ENCODE measurements at places on chromosomes 2 and 18. TPM values are rescaled to one million over a fixed set of nuclear protein-coding genes. Genes with fewer than 3 reads are reported as not detected.

Gene PTMA
- total RNA-seq, result 278 TPM

Gene CFC1
- total RNA-seq, result 2.3 TPM

GRCh38 chr2:15836689-15837610 is 103.4 kb upstream of the MYCN start:
- H3K36me3 ChIP-seq, result no peaks in the 10 kb centered on the region
- peak; percentile 23 for DNase-seq
- H3K27ac ChIP-seq, result no peak overlapping the region

GRCh38 chr2:162037028-162037795 is 36.8 kb downstream of the DPP4 start:
- no peak for DNase-seq
- no peaks in the 10 kb centered on the region for H3K36me3 ChIP-seq
- no peak overlapping the region for H3K4me3 ChIP-seq
- H3K27me3 ChIP-seq, result no peaks in the 10 kb centered on the region

- H3K4me1 ChIP-seq, result no peaks in the 10 kb centered on the region
- H3K4me3 ChIP-seq, result no peak overlapping the region
- no peak overlapping the region for H3K27ac ChIP-seq
- no peak for DNase-seq
- H3K36me3 ChIP-seq, result no peaks in the 10 kb centered on the region
Measured at GRCh38 chr2:207176247-207176646, 10.5 kb upstream of the KLF7 start.

DNA sequence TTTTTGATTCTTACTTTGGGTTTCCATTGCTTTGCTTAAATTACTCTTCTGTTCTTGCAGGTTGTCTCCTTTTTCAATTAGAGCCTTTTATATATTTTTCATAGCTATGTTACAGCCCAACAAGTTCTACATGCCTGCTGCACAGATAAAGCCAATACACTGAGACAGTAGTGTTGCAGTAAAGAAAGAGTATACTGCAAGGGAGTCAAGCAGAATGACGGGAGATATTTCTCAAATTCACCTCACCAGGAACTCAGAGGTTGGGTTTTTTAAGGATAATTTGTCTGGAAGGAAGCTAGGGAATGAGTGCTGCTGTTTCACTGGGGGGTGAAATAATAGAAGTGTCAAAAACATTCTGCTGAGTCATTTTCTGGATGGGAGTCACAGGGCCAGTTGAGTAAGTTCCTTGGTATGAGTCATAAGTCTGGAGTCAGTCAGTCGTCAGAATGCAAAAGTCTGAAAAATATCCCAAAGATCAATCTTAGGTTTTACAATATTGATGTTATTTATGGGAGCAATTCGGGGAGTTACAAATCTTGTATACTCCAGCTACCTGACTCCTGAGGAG is 193.0 kb upstream of the RGPD4 start:
- H3K4me3 ChIP-seq, result no peak overlapping the region
- H3K27me3 ChIP-seq, result no peaks in the 10 kb centered on the region
- no peak overlapping the region for H3K27ac ChIP-seq

GRCh38 chr2:10911291-10912075 is at the start of gene KCNF1:
TSS of gene KCNF1 (plus strand) at chr2:10911934. CDS start at chr2:10912427, 493 bp downstream.
- DNase-seq, result peak; percentile 42
- peak within 1 kb of the TSS; percentile 29 for H3K4me3 ChIP-seq

GRCh38 chr2:160087854-160088745 is 25.7 kb upstream of the PLA2R1 start:
- DNase-seq, result no peak
- H3K4me1 ChIP-seq, result no peaks in the 10 kb centered on the region
- no peak overlapping the region for H3K27ac ChIP-seq
- no peaks in the 10 kb centered on the region for H3K36me3 ChIP-seq
- H3K4me3 ChIP-seq, result no peak overlapping the region
- no peaks in the 10 kb centered on the region for H3K27me3 ChIP-seq

GRCh38 chr18:48869591-48869990 is 81.2 kb downstream of the SMAD7 start:
- no peaks in the 10 kb centered on the region for H3K36me3 ChIP-seq
- DNase-seq, result no peak
- no peak overlapping the region for H3K27ac ChIP-seq
- H3K4me1 ChIP-seq, result no peaks in the 10 kb centered on the region
- H3K4me3 ChIP-seq, result no peak overlapping the region

DNA sequence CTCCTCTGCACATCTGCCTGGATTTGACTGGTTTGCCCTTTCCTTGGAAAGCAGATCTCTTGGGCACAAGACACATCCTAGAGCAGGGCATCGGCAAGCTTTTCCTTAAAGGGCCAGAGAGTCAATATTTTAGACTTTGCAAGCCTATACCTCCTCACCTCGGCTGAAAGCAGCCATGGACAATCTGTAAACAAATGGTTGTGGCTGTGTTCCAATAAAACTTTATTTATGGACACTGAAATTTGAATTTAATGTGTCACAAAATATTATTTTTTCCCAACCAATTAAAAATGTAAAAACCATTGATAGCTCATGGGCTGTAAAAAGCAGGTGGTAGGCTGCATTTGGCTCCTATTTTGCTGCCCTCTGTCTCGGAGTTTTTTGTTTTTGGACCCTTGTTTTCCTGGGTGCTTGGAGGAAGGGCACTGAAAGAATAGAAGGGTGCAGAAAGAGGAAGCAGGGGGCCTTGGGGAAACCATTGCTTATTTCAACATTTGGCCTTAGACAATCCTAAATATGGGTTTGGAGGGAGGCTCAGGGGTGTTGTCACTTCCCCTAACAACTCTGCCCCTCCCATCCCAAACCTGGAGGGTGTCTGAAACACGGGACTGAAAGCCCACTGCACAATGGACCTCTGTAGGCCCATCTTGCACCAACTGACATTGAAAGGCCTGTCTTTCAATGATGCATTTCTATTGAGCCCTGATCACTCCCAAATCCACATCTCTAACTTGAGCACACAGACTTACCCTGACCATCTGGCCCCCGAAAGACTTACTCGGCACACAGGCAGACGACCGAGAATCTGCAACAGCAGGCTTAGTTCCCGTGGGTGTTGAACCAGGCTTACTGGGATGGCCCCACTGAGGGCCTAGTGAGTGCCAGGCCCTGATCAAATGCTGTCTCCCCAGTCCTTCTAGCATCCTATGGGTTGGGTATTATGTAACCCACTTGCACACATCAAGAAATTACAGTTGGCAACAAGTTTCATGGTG is 7.1 kb upstream of the ZFP36L2 start:
- no peaks in the 10 kb centered on the region for H3K27me3 ChIP-seq
- no peak for DNase-seq
- peaks cover 8% of the 10 kb centered on the region for H3K4me1 ChIP-seq
- H3K36me3 ChIP-seq, result no peaks in the 10 kb centered on the region

DNA sequence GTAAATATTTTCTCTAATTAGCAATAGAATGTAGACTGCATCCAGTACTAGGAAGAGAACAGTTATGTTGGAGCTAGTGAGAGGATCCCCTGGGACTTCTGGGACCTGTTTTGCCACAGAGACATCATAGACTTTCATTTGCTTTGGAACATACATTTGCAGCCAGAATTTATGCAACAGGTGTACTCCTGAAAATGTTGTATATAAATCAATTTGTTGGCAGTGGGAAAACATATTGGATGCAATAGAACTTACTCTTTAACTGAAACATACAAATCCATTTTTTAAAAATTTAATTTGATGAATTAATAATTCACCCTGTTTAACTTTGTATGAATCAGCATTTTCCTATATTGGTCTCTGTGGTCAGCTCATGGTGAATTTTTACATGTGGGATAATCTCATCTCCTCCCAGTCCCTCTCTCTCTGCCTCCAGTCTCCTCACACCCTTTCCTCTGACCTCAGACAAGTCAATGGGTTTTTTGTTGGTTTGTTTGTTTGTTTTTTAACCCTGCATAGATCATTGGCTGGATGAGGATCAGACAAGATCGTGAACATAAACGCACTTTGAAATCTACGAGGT is 263.0 kb downstream of the LPIN1 start:
- H3K27me3 ChIP-seq, result no peaks in the 10 kb centered on the region
- no peaks in the 10 kb centered on the region for H3K4me1 ChIP-seq
- DNase-seq, result no peak
- no peaks in the 10 kb centered on the region for H3K36me3 ChIP-seq
- H3K27ac ChIP-seq, result no peak overlapping the region

GRCh38 chr2:233853883-233854240 is 473 bp downstream of the HJURP start:
- H3K4me1 ChIP-seq, result no peaks in the 10 kb centered on the region
- no peak overlapping the region for H3K27ac ChIP-seq

DNA sequence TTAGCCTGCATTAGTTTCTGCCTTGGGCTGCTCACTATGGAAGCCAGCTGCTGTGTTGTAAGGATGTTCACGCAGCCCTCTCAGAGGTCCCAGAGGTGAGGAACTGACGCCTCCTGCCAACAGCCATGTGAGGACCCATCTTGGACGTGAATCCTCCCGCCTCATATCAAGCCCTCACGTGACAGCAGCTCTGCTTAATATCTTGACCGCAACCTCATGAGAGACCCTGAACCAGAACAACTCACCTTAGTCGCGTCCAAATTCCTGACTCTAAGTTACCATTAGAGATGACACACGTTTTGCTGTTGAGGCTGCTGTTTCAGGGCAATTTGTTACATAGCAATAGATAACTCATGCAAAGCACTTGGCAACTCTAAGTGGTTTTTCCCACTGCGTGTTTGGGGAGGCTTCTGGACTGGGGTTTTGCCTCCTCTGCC is 97.7 kb downstream of the TMEM17 start:
- peaks cover 22% of the 10 kb centered on the region for H3K4me1 ChIP-seq
- no peaks in the 10 kb centered on the region for H3K27me3 ChIP-seq
- no peak for DNase-seq
- no peaks in the 10 kb centered on the region for H3K36me3 ChIP-seq
- no peak overlapping the region for H3K4me3 ChIP-seq

- H3K4me3 ChIP-seq, result no peak overlapping the region
- H3K27ac ChIP-seq, result no peak overlapping the region
- DNase-seq, result no peak
- H3K4me1 ChIP-seq, result no peaks in the 10 kb centered on the region
Measured at GRCh38 chr18:31512203-31512764, 14.3 kb downstream of the DSG2 start.

DNA sequence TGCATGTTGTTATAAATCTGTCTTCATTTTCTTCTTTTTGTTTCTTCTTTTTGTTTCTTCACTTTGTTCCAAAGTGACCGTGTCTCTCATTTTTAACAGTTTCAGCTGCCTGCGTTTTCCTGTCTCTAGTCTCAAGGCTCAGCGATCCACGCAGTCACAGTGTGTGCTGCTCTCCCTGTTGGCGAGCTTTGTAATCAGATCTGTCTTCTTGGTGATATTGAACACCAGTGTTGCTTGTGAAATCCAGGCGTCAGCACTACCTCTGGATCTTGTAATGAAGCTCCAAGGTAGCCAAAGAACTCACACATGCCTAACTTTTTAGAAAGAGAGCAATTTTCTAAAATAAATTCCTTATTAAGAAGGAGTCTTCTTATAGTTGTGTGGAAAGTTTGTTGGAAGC is 13.2 kb downstream of the SNTG2 start:
- no peak for DNase-seq
- H3K27ac ChIP-seq, result no peak overlapping the region
- no peaks in the 10 kb centered on the region for H3K27me3 ChIP-seq
- no peaks in the 10 kb centered on the region for H3K36me3 ChIP-seq
- no peak overlapping the region for H3K4me3 ChIP-seq
- H3K4me1 ChIP-seq, result no peaks in the 10 kb centered on the region

Data from testis (tissue), 5 donors.